Naive B cell (primary cell): ENCODE measurements at places on chromosomes 3 and 15. TPM values are rescaled to one million over a fixed set of nuclear protein-coding genes. Genes with fewer than 3 reads are reported as not detected.

The ZNF662 gene
- polyA plus RNA-seq: not detected

The PLA2G4D gene
- polyA plus RNA-seq: not detected

The CFAP20DC gene
- not detected for polyA plus RNA-seq

The PFN2 gene
- 1.9 TPM for polyA plus RNA-seq

The HRG gene
- polyA plus RNA-seq: not detected

The A4GNT gene
- not detected for polyA plus RNA-seq

The EIF4E3 gene
- polyA plus RNA-seq: 5.1 TPM

The EPHA3 gene
- not detected for polyA plus RNA-seq
